ENCODE measurements at places on chromosomes 7 and 10.

- no peak for DNase-seq
These were observed 103.4 kb downstream of the ATXN7L1 start for GRCh38 chr7:105773030-105773460.

- DNase-seq: no peak
These were observed 143.8 kb downstream of the TEX36 start for GRCh38 chr10:125538947-125539731.

- DNase-seq: no peak
These were observed 47.4 kb downstream of the TNS3 start for GRCh38 chr7:47534322-47535034.

GRCh38 chr7:12879139-12879538, 191.7 kb downstream of the ARL4A start:
- no peak for DNase-seq

DNA sequence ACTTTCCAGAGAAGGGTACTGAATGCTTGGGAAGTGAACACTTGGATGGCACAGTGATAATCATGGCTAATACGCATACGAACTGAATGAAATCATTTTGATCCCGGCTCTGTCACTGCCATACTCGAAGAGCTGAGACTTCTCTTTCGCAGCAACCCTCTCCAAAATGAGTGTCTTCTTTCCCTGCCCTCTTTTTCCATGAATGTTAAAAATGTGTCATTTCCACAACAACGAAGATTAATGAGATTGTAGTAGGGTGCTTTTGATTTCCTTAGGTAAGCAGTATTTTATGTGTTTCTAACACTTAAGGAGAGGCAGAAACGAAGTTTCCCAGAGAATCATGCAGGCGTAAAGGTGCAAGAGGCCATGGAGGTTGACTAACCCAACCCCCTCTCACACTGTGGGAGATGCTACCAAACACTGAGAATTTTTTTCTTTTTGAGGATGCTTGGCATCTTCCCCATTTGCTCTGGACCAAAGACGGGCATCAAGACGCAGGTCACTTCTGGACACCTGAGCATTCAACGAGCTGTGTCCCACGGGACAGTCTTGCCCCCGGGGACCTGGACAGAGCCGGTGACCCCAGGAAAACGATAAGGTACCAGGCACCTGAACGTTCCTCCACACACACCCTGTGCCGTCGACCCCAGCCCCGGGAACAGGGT, 823 bp downstream of the COPG2 start:
- DNase-seq: no peak

GRCh38 chr10:79322616-79323543, 24.4 kb upstream of the PPIF start:
- DNase-seq: peak; percentile 52

GRCh38 chr7:102845346-102845745, 67.5 kb upstream of the LRRC17 start:
- no peak for DNase-seq

DNA sequence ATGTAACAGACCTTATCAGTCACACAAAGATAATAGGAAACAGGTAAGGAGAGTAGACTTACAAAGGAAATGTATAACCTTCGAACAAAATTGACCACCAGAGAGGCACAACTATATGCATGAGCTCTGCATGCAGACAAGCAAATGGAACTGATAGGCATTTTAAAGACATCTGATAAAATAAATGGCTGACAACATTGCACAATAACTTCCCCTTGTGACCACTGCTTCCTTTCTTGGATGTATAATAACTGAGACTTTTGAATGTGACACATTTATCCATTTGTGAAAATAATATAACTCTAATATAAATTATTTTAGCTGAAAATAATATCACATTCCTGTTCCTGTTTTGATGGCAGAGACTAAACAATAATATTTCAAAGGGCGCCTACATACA, 654.2 kb upstream of the STEAP1 start:
- no peak for DNase-seq

DNA sequence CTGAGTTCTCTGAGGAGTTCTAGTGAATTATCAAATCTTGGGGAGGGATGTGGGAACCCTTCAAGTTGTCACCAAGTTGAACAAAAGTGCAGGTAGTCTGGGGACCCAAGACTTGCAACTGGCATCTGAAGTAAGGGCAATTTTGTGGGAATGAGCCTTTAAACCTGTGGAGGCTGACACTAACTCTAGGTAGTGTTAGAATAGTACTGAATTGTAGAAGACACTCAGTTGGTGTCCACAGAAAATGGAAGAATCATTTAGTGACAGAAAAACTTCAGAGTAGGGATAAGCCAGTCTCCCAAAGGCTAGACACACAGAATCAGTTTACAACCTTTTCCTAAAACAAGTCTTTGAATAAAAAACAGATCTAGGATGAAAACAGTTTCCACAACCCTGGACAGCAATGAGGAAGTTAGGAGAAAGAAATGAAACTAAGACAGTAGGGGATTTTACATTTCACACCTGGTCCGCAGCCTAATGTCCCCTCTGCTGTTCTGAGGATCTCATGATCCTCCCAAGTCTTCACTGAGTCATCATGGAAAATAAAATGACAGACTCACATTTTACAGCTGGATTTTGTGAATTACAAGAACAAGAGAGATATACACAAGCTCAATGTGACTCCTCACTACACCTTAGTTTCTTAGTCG, 23.0 kb upstream of the ING3 start:
- DNase-seq: no peak

DNA sequence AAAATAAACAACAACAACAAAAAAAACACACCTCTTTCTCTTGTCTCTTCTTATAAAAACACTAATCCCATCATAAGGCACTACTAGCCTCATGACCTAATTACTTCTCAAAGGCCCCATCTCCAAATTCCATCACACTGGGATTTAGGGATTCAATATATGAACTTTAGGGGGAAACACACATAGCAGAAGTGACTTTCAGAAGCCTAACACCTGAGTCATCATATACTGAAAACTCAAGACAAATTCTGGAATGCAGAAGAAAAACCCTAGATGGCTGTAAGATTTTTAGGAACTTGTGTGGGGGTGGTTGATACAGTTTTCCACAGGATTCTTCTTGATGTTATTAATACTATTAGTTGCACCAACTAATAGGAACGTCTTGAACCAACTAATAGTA, 33.7 kb upstream of the CSTF2T start:
- DNase-seq: no peak

DNA sequence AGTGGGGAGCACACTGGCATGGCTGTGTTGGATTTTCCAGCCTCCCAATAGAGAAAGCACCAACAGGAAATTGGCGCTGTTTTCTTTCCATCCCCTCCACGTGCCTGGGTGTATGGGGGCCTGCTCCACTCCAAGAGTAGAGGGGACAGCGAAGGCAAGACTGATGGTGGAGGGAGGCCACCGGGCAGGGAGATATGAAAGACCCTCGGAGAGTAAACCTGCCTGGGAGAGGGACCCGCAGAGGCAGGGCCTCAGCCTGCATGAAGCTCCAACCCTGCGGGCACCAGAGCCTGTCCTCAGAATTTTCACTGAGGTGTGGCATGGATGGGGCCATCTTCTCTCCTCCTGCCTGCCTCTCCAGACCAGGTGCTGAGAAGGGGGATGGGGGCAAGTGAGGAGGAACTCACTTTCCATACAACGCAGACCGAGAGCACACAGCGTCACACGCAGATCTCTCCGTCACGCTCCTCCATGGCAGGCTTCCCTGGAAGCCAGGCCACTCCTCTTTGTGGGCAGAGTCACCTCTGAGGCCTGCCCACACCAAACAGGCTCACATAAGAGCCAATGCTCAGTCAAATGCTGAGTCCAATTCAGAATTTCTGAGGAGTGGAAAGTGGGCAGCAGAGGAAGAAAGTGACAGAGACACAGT, 18.8 kb downstream of the ANXA11 start:
- no peak for DNase-seq

- no peak for DNase-seq
These were observed 55.2 kb upstream of the GSDME start for GRCh38 chr7:24812305-24812945.

DNA sequence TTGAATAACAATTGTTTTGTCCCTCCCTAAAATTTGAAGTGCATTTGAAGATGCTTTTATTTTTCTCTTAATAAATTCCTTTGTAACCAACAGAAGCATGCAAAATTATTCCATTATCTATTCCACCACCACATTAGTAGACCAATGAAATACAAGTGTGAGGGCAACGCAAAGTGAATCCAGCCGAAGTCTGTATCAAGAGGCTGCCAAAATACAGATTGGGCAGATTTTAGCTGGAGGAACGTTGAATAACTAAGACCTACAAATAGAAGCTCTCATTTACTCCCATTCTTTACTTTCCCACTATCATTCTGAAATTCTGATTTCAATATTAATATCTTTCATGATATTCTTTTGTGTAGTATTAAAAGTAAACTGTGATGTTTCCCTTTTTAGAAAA, 233.7 kb downstream of the BMPER start:
- DNase-seq: no peak

DNA sequence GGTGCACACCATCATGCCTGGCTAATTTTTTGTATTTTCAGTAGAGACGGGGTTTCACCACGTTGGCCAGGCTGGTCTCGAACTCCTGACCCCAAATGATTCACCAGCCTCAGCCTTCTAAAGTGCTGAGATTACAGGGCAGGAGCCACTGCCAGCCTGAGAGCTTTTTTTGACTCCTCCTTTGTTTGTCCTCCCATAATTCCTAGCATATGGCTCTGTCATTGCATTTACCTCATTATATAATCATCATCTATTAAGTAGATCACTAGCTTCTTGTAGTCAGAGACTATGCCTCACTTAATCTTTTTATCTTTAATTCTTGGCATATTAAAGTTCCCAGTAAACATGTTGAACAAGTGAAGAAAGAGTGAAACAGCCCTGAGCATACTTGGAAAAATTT, 82.1 kb downstream of the CPEB3 start:
- DNase-seq: no peak

DNA sequence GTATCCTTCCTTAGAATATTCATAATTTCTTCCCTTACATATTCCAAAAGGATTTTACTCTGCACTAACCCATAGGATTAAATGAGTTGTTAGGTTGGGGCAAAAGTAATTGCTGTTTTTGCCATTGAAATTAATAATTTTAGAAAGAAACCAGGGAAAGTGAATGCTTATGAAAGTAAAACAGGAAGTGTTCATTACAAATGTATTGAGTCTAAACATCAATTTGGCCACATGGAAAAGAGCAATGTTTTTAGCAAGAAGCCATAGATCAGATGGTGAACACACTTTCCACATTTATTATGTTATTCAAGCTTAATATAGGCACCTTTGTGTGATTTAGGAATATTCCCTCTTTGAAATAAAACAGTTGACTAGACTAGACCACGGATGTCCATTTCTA, 102.9 kb downstream of the SUGCT start:
- DNase-seq: no peak

- no peak for DNase-seq
These were observed 51.6 kb downstream of the PTPRZ1 start for GRCh38 chr7:121924269-121925186.

DNA sequence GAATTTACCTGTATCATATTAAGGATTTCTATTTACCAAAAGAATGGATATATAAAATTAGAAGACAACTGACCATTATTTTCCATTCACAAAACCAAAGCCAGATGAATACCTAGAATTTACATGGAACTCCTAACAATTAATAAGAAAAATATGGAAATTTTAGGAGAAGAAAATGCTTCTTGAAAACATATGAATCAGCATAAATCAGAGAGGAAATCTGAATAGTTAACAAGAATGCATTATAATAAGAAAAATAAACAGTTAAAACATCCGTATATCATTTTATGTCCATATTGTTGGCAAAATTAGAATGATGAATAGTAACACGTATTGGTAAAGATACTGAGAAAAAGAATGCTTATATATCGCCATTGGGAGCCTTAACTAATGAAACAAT, 505.5 kb downstream of the NEBL start:
- DNase-seq: no peak

GRCh38 chr7:39091774-39092173, 114.1 kb downstream of the POU6F2 start:
- no peak for DNase-seq

DNA sequence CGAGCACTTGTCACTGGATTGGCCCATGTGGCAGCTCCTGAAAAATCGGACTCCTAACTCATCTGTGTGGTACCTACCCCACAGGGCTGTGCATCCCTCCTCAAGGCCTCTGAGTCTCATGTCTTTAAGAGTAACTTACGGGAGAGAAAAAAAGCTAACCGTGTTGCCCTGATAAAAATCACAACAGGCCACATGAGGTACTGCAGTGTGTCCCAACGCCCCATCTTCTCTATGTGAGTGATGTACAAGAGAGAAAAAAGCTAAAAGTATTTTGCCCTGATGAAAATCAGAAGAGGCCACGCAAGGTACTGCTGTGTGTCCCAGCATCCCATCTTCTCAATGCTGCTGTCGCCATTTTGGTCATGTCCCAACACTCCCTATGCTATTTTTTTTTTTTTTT, 41.2 kb upstream of the ADRB1 start:
- DNase-seq: no peak

GRCh38 chr7:98130959-98131358, 24.3 kb downstream of the LMTK2 start:
- no peak for DNase-seq

DNA sequence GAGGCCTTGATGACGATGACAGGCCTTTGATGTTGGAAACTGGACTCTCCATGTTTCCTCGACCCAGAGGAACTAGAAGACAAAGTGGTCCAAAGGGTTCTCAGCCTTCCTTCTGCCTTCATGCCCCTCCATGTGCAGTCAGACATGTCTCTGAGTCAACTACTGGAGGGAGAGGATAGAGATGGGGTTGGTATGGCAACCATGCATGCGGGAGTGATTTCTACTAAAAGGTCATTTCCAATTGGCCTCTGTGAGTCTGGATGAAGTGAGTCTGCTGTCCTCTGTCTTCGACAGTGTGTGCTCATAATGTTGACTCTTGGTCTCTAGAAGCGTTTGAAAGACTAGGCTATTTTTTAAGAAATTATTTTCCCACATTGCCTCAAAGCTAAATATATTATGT, 29.2 kb downstream of the STK17A start:
- no peak for DNase-seq

DNA sequence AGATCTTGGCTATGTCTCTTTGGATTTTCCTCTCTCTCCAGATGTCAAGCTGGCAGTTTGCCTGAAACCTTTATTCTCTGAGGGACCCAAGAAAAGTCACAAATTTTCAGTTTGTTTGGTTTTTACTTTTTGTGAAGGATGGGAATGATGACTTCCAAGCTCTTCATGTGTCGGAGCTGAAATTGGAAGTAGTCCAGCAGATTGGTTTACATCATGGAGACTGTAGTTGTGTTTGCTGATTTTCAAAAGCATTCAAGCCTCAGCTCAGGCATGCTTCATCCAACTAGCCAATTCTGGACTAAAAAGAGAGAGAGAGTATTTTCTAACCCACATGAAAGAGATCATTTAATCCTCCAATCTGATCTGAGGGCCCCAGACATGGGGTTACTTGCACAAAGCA, 326.2 kb upstream of the AUTS2 start:
- DNase-seq: no peak

Data from activated CD8-positive, alpha-beta memory T cell treated with anti-CD3 and anti-CD28 coated beads for 4 hours (primary cell).